ENCODE measurements at places on chromosomes 5 and 9.

DNA sequence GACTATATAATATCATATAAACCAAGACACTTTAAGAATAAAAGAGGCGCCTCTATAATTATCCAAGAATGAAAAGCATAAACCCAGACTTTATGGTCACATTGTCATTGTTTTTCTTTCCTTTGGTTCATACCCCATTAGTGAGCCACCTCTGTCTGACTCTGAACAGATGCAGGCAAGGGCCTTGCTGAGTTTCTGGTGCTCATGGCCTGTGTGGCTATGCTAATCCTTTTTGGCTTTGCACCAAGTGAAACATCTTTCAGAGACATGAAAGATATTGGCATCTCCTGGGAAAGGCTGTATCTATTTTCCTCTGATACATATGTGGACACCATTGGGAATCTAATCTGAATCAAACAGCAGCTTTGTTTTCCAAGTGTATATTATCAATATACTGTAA, 222.5 kb downstream of the CHSY3 start:
- DNase-seq: no peak

DNA sequence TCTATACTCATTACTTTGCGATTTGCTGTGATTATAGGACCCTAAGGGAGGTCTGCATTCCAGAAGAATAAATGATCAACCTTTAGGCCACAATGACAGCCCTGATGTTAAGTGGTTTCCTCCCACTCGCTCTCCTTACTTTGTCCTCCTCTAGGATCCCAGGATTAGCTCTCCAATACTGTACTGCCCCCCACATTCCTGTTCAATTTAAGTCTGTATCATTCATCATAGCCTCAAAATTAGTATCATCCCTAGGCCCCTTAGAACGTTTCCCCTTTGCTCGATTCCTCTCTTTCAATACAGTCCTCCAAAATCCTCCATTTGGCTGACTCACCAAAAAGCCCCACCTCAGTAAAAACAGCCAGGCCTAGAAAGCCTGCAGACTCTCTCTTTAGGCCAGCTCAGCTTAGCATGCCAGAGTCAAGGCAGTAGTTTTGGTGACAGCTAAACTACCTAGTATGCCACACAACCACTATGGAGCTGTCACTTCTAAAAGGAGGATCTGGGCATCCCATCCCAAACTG, 24.4 kb downstream of the RNF145 start:
- no peak for DNase-seq

GRCh38 chr9:105593145-105593544, 35.2 kb downstream of the FKTN start:
- DNase-seq: no peak

- DNase-seq: no peak
Measured at GRCh38 chr5:54804086-54804485, 181.3 kb downstream of the ESM1 start.

GRCh38 chr9:123772967-123773366, 157.0 kb downstream of the DENND1A start:
- DNase-seq: no peak

GRCh38 chr5:123088031-123088805, 823 bp upstream of the PRDM6 start:
- no peak for DNase-seq

DNA sequence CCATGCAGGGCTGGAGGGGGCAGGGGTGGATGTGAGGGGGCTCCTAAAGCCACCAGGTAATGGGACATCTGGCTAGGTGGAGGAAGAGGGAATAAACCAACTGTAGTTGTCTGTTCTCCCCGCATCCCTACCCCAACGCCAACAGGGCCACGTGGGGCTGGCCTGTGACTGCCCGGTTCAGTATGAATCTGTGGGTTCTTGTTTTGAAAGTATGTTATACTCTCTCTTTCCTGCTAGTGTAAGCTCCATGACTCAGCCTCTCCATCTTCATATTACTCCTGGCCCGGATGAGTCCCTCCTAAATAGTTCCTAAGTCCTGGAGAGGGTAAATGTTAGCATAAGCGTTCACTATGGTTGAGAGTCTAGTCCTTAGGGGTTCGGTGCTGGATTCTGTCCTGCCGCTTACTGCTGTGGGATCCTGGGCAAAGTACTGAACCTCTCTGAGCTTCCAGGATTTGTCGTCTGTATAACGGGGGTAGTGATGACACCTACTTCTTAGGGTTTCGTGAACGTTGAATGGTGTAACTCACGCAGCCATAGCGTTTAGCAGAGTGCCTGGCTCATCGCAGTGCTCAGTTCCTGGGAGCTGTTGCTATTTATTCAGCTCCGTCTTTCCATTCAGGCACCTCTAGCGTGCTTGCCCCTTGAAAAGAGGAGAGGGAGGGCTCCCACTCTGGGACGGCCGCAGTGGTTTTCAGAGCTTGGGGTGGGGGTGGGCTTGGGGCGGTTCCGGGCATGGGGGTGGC, 28.8 kb downstream of the LHX2 start:
- no peak for DNase-seq

GRCh38 chr5:1937590-1937989, 54.9 kb upstream of the IRX4 start:
- no peak for DNase-seq

DNA sequence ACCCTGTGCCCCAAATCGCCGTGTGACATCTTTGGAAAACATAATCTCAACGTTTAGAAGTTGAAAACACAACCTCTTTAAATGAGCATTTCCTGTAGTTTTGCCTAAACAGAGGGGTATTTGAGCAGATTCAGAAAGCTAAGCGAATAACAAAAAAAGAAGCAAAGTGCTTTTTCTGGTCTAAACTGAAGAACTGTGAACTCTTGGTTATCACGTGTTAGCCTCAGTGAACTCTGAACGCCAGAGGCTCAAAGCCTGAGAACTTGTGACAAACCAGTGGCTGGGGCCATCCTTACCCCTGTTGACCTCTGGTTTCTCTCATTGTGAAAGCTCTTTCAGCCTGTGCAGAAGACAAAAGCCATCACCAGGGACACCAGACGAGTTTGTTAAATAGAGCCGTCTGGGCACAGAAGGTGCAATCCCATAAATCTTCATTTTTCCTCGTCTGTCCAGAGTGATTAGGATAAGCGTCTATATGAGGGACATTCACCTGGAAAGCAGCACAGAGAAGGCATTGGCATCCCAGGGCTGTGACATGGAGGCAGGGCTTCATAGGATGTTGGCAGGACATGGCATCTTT, 61.4 kb upstream of the ICE1 start:
- no peak for DNase-seq

GRCh38 chr5:55338092-55338613, 30.4 kb downstream of the MTREX start:
- DNase-seq: no peak

GRCh38 chr5:133932441-133933168, 35.8 kb downstream of the C5orf15 start:
- DNase-seq: no peak

- DNase-seq: no peak
Measured at GRCh38 chr9:6921315-6921714, 163.5 kb downstream of the KDM4C start.

GRCh38 chr9:20331095-20331685, 291.1 kb downstream of the MLLT3 start:
- no peak for DNase-seq

GRCh38 chr5:79510638-79511037, 3.3 kb downstream of the HOMER1 start:
- no peak for DNase-seq

- no peak for DNase-seq
Measured at GRCh38 chr9:137055385-137056364, 1.8 kb upstream of the ENTPD2 start.

- DNase-seq: no peak
Measured at GRCh38 chr9:93464395-93464794, 11.0 kb upstream of the FAM120AOS start.

GRCh38 chr5:59099270-59099994, 516.6 kb downstream of the RAB3C start:
- no peak for DNase-seq

GRCh38 chr5:110852053-110852452, 113.2 kb downstream of the SLC25A46 start:
- DNase-seq: no peak

- DNase-seq: no peak
Measured at GRCh38 chr5:68196876-68197275, 18.7 kb upstream of the PIK3R1 start.

DNA sequence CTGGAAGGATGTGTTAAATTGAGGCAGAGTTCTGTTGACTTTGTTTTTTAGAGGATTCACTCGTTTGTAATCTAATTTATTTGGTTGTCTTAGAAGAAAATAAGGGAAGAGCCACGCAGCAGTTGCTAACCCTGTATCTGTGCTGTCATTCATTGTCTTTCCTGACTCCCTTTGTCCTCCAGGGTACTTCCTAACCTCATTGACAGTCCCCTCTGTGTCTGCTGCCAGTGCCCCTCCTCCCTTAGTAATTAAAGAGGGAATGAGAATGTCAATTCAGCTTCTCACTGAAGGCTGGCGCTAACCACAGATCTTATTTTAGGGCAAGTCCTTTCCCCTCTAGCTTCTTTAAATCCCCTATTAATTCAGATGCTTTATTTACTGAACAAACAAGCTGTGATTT, 84.0 kb downstream of the MAST4 start:
- DNase-seq: no peak

DNA sequence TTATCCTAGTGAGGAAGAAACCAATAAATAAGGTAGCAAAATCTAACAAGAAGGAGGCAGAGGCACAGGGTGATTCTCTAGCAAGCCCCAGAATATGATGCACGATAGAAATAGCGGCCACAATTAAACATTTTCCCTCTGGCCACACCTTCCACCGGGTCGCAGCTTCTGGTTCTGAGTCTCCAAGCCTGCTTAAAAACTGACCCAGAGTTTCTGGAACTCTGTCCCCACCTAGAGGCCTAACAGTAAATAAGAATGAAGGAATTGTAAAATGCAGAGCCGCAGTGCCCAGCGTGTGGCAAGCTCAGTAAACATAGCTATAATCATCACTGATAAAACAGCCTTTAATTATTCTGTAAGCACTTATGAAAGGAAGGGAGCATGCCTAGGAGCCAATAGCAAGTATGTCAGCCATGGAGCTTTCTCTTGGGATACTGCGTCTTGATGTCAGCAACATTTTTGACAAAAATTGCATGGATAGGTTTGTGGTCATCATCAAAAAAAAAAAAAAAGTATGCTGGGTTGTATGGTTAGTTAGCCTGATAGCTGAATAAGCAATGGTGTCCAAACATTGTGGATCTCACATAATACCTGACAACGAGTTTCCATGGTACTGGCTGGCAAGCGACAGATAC, 465.5 kb downstream of the DNAH5 start:
- DNase-seq: no peak

- DNase-seq: no peak
Measured at GRCh38 chr9:126974594-126974993, 60.0 kb downstream of the RALGPS1 start.

DNA sequence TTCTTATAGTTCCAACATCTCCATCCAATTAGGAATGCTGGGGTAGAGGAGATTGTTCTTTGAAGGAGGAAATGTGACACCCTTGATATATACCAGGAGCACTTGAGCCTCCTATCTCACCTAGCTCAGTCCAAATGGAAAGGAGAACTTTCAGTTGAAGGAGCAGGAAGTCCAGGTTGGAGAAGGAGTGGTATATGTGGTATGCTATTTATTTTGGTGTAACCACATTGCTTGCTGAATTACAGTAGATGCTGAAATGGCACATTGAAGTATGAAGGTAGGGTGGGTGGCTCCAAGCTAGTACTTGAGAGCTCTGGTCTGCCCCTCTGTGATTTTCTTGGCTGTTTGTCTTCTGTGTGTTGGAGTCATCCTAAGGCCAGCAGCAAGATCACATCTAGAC, 6.1 kb downstream of the CSNK1G3 start:
- DNase-seq: no peak

DNA sequence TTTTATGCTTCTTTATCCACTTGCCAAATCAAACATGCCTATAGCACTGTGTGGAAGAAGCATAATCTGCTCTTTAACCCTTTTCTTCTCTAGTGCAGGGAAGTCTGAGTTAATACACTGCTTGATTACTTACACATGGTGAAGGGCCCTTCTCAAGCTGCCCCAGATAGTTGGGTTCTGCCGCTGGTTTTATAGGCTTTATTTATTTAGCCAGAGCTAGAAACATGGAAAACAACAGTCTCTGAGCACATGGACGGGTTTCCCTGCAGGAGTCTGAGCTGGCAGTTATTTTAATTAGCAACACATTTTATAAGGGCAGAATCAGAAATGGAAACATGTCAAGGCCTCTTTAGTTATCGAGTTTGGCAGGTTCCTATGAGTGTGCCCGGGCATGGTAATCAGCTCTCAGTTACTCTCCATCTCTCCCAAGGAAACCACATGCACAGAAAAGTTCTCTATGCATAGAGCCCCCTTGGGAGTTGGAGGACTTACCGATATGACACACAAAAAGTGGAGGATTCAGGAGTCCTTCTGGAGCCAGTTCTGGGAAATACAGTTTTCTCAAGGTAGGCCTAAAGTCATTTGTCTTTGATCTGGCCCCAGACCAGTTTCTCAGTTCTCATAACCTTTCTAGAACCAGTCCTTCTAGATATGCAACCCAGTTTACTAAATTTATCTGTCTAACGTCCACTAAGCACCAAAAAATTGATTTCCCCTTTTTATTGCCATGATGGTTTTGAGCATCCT, 564.8 kb downstream of the ACTL7B start:
- DNase-seq: no peak

DNA sequence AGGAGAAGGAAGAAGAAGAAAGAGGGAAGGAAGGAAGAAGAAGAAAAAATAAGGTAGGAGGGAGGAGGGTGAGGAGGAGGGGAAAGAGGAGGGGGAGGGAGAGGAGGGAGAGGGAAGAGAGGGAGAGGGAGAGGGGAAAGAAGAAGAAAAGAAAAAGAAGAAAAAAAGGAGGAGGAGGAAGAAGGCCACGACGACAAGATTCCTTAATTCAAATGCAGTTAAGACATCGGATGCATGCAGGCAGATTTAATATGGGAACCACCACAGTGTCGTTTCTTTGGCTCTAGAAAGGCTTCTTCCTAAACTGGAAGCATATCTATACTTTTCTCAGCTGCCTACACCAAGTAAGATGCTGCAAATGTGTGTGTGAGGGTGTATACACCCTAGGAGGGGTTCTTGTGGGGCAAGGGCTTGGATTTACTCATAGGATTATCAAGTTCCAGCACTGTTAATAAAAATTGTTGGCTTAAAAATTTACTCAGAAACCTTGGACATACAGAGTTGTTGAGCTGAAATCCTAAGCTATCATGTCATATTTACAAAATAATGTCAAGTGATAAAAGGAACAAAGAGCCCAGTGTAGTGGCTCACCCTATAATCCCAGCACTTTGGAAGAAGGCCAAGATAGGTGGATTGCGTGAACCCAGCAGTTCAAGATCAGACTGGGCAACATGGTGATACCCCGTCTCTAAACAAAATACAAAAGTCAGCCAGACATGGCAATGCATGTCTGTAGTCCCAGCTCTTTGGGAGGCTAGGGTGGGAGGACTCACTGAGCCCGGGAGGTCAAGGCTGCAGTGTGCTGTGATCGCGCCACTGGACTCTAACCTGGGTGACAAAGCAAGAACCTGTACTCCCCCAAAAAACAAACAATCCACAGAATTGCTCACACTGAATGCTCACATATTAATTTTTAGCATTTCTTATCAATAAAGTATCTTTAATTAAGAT, 108.5 kb downstream of the UBAP2 start:
- no peak for DNase-seq

All from vagina (tissue), 2 donors.